ENCODE measurements at places on chromosomes 6 and 20. TPM values are rescaled to one million over a fixed set of nuclear protein-coding genes. Genes with fewer than 3 reads are reported as not detected.
A peak's percentile ranks its signal among the peaks of the same experiment; 100 is the strongest.

The ZSCAN12 gene
- 7.3 TPM for total RNA-seq

The TMEM151B gene
- 1.3 TPM for total RNA-seq

The C20orf141 gene
- not detected for total RNA-seq

The LST1 gene
- total RNA-seq, result not detected

The LCA5 gene
- 1.7 TPM for total RNA-seq

The EFCAB8 gene
- total RNA-seq, result not detected

The APCDD1L gene
- 2.4 TPM for total RNA-seq

The GSTA2 gene
- total RNA-seq, result not detected

The MUC22 gene
- not detected for total RNA-seq

The EYA4 gene
- 0.02 TPM for total RNA-seq

The BCKDHB gene
- 14.2 TPM for total RNA-seq

The PSORS1C1 gene
- total RNA-seq, result 3.4 TPM

The RSPO3 gene
- not detected for total RNA-seq

The HLA-DQB2 gene
- not detected for total RNA-seq

The NMBR gene
- not detected for total RNA-seq

The FOXO3 gene
- total RNA-seq, result 10.9 TPM

The CYP24A1 gene
- total RNA-seq, result 0.05 TPM

GRCh38 chr6:108744996-108745395 is 103.2 kb upstream of the ARMC2 start:
- no peak for DNase-seq

- peak; percentile 44 for DNase-seq
Measured at GRCh38 chr6:137271245-137272183, 52.3 kb upstream of the IFNGR1 start.

- DNase-seq, result no peak
Measured at GRCh38 chr6:17297271-17298080, 16.3 kb downstream of the RBM24 start.

DNA sequence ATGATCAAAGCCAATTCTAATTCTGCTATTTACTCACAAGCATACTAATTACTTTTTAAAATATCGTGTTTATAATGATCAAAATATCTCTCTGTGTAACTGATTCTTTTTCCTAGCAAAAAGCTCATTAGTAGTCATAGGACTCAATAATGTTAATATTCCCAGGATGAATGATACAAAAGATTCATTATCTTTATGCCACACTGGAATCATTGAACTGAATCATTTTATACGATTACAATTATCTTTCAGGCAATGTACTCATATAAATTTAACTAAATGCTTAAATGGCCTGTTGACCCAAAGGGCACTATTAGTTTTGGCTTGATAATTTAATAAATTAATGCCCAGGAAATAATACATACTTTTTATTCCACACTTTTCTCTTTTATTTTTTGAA is 96.3 kb downstream of the EYS start:
- DNase-seq, result no peak

GRCh38 chr20:53574259-53574789 is 19.3 kb downstream of the ZNF217 start:
- no peak for DNase-seq

GRCh38 chr20:1315804-1316203 is 13.1 kb downstream of the SDCBP2 start:
- DNase-seq, result no peak

DNA sequence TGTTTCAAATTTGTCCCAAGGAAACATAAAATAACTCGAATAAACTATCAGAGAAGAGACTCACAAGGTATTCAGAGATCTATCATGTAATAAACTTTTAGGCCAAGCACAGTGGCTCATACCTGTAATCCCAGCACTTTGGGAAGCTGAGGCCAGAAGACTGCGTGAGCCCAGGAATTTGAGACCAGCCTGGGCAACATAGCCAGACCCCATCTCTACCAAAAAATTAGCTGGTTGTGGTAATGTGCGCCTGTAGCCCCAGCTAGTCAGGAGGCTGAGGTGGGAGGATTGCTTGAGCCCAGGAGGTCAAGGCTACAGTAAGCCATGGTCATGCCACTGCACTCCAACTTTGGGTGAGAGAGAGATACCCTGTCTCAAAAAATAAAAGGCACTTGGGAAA is 79.2 kb upstream of the GCM1 start:
- DNase-seq, result no peak

GRCh38 chr6:138653435-138653834 is 120.1 kb upstream of the CCDC28A start:
- DNase-seq, result no peak

DNA sequence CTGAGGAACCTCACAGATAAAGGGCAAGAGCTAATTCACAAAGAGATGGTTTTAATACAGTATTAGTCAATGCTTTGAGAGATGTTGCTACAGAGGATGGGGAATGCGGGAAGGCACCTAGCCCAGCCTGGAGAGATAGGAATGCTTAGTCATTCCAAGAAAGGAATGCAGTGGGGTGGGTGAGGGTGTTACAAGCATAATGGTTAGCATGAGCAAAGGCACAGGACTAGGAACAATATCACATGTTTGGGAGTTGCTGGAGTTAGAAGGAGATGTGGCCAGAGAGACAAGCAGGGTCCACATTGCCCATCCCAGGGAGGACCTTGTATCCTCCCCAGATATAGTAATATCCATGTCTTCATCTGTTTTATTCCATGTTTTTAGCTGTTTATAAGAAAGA is 107.0 kb upstream of the OGFRL1 start:
- DNase-seq, result peak; percentile 84

DNA sequence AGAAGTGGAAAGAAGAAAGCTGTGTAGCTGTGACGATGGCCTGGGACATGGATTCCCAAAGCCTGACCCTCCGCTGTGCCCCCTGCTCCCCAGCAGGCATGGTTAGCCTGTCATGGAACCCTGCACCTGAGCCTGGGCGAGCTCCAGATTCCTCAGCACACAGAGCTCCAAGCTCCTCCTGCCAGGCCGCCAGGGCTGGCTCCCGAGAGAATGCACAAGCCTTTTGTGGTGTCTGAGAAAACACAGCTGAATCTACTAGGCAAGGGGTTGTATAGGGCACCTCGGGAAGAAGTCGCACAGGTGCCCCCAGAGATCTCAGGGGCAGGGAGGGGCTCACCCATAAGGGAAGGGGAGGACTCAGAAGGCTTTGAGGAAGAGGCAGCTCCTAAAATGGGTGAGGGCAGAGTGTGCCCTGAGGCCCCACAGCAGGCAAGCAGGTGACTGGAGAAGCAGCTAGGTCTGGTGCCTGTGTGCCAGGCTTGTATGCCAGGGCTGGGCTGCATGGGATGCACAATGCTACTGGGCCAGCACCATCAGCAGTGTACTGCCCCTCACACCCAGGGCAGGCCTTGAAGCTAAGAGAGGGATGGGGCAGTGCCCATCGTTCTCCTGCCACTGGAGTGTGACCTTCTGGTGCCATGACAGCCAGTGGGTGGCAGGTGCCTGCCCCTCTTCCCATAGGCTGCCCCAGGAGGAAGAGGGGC is 64.3 kb upstream of the CD93 start:
- no peak for DNase-seq

DNA sequence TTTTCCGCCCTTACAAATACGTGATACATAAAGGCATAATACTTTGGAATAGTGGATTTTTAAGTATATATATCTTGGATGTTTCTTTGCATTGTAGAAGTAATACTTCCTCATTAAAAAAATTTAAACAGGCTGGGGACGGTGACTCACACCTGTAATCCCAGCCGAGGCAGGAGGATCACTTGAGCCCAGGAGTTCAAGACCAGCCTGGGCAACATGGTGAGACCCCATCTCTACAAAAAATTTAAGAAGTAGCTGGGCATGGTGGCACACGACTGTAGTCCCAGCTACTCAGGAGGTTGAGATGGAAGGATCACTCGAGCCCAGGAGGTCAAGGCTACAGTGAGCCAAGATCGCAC is 38.6 kb upstream of the RNF8 start:
- DNase-seq, result no peak

- DNase-seq, result peak; percentile 34
Measured at GRCh38 chr6:29676981-29677601, 3.9 kb downstream of the ZFP57 start.

GRCh38 chr6:12648171-12648570 is 68.4 kb upstream of the PHACTR1 start:
- no peak for DNase-seq

GRCh38 chr6:7343546-7344475 is 30.8 kb upstream of the SSR1 start:
- no peak for DNase-seq

DNA sequence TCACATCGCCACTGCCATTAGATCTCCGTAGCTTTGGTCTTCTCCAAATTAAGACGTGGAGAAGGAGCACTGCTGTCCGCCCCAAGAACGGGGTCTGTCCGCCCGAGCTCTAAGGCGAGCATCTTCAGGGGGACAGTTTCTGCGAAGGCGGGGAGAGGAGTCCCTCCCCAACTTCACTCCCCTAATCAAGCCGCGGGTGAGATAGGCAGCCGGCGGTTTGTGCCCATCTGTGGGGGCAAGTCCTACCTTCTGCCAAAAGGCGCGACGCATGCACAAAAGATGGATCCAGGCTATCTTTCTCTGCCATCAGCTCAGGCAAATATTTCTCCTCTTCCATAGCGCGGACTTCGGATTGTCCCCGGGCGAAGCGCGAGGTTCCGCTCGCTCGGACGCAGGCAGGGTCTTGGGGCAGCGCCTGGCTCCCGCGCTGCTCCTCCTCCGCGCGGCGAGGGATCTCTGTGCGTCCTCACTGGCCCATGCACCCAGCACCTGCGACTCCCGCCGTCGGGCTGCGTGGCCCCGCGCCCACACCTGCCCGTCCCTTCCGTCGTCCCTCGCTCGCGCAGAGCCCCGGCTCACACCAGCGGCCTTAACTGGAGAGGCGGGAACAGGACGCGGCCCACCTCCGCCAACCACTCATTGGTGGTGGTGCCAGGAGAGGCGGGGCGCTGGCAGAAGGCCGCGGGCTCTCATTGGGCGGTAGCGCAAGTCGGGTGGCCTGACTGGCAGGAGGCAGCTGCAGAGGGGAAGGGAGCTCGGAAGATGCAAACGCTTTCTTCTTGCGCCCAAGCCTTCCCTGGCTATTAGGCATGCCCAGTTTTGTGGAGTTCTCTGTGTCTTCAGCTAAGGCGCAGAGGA is at the start of gene KHDRBS2:
TSS of gene KHDRBS2 (minus strand) at position 614 of the 858 bp plus-strand sequence.
- no peak for DNase-seq

- peak; percentile 11 for DNase-seq
Measured at GRCh38 chr6:10315658-10316372, 99.1 kb downstream of the TFAP2A start.

DNA sequence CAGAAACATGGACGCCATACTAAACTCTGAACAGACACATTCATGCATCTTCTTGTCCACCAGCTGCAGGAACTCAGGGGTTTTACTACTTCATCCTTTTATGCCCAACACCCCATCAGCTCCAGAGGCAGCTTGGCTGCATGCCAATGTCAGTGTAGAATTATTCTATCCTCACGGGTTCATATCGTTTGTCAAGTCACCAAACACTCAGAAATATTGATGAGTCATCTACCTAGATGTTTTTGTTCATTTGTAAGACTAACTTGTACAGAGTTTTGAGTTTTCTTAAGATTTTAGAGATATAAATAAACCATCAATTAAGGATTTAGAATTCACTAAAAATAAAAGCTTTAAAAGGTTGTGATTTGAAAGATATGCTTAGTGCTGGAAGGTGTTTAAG is 590.7 kb upstream of the FLRT3 start:
- DNase-seq, result no peak

DNA sequence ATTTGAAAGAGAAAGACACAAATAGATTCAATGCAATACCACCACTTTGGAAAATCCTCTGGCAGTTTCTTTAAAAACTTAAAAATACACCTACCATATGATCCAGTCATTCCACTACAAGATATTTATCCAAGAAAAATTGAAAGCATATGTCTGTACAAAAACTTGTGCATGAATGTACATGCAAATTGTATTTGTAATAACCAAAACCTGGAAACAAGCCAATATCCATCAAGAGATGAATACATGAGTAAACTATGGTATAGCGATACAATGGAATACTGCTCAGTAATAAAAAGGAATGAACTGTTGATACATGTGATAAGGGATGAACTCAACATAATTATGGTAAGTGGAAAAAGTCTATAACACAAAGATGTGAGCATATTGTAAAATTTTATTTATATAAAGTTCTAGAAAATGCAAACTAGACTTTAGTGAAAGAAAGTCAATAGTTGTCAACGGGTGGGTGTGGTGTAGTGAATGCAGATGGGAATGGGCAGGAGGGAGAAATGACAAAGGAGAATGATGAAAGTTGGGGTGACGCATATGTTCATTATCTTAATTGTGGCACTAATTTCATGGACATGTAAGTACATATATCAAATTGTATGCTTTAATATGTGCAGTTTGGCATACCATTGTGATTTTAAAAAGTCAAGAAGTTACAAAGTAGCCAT is 347.5 kb downstream of the SAMD5 start:
- DNase-seq, result no peak

GRCh38 chr6:155154158-155154830 is 109.5 kb upstream of the CLDN20 start:
- peak; percentile 81 for DNase-seq

GRCh38 chr6:127381384-127381783 is 38.0 kb upstream of the ECHDC1 start:
- no peak for DNase-seq

DNA sequence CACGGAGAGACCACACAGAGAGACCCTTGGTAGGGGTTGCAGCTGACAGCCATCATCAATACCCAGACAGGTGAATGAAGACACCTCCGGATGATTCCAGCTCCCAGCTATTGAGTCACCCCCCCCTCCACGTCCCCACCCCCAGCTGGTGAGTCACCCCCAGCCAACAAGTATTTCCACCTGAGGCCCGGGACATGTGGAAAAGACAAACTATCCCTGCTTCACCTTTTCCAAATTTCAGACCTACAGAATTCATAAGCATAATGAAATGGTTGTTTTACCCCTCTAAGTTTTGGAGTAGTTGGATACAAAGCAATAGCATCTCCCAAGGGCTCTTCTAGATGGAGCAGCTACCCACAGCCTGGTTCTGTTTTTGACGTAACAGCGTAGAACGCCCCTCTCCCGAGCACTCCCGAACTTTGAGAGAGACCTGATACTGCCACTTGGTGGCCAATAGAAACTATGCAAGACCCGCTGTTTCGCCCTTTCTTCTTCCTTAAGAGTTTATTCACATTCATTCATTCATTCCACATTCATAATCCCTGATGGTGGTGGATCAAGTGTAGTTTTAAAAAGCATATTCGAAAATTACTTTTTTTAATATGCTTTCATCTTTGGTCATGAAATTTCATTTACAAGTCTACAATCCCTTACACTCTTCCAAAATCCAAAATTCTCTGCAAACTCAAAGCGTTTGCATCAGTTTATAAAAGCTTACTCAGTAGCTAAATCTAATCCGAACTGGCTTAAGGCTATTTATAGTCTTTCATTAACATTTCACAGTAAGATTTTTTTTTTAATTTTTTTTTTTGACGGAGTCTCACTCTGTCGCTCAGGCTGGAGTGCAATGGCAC is 15.1 kb upstream of the PPP1R16B start:
- DNase-seq, result peak; percentile 33

Data from A172 (cell line).